Stimulated activated CD8-positive, alpha-beta memory T cell treated with anti-CD3 and anti-CD28 coated beads, Interleukin-2, amount 100 ng/mL, for 1 hour (primary cell): ENCODE measurements at places on chromosomes 11 and 22.

GRCh38 chr11:74849525-74850391, 99.1 kb downstream of the XRRA1 start:
- DNase-seq = no peak

DNA sequence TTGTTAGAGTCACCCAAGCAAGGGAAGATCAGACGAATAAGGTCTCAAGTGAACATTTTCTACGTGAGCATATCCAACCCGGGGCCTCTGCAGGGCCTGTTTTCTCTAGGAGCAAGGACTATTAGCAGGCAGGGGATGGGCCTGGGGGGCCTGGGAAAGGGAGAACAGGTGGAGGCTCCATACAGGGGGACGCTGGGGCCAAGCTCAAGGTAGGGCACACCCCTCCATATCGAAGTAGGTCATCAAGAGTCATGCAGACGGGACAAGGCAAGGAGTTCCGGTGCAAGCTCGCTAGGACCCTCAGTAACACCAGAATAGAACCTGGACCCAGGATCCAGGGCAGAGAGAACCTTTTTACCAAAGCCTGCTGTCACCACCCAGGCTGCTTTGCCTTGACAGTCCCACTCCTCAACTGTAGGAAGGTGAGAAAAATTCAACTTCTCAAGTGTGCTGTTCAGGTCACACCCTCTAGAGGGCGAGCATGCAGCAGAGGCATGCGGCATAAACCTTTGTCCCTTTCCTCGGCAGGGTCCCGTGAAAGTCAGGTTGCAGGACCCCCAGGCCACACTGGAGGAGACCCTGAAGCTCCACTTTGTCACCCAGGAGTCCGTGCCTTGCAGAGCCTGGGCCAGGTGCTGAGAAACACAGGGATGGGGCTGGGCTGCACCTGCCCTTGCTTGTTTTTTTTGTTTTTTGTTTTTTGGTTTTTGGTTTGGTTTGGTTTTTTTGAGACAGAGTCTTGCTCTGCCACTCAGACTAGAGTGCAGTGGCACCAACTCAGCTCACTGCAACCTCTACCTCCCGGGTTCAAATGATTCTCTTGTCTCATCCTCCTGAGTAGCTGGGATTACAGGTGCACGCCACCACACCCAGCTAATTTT, 8.6 kb upstream of the APOBEC3B start:
- peak; percentile 34 for DNase-seq

DNA sequence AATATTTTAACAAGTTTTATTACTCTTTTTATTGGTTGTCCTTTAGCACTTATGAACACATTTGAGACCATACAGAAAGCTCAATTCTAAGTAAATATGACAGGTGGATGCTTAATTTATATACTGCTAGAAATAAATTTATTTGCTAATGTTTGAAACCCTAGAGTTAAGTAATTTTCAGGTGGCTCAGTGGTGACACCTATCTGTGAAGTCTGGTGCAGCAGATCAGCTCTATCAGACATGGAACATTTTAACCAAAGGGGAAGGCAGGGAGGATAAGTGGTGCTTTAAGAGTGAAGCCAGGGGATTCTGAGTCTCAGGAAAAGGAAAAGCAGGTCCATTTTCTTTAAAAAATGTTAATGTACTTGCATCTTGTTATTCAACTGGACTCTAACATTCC, 175.8 kb downstream of the DSCAML1 start:
- DNase-seq = no peak

GRCh38 chr11:46457021-46457420, 65.4 kb upstream of the CHRM4 start:
- DNase-seq = no peak

- DNase-seq = no peak
Measured at GRCh38 chr11:19430346-19430745, 189.6 kb upstream of the E2F8 start.

DNA sequence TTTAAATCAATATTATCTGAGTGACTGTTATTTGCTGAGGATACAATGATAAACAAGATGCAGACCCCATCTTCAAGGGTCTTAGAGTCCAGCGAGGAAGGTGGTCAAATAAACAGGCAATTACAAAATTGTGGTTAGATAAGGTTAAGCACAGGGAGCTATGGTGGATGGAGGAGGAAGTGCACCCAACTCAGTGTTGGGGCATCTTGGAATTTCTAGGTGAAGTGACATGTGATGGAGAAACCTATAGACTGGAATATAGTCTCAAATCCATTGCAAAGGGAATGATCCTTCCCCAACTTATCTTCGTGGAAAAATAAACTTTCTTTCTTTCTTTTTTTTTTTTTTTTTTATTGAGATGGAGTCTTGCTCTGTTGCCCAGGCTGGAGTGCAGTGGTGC, 3.4 kb upstream of the PTPRJ start:
- no peak for DNase-seq

- no peak for DNase-seq
Measured at GRCh38 chr11:11243590-11244469, 109.2 kb downstream of the CSNK2A3 start.

DNA sequence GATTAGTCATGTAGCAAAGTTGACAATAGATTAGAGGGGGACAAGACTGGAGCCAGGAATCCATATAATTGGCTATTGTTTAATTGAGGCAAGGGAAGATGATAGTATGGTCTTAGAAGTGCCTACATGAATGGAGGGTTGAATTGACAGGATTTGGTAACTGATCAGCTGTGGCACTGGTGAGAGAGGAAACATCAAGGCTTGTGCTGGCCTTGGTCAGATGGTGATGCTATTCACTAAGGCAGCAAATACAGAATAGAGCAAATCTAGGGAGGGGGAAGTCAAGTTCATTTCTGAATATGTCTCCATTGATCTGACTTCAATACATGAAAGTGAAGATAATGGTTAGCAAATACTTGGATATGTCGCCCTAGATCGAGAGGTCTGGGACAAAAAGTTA, 54.3 kb upstream of the APOA1 start:
- no peak for DNase-seq

DNA sequence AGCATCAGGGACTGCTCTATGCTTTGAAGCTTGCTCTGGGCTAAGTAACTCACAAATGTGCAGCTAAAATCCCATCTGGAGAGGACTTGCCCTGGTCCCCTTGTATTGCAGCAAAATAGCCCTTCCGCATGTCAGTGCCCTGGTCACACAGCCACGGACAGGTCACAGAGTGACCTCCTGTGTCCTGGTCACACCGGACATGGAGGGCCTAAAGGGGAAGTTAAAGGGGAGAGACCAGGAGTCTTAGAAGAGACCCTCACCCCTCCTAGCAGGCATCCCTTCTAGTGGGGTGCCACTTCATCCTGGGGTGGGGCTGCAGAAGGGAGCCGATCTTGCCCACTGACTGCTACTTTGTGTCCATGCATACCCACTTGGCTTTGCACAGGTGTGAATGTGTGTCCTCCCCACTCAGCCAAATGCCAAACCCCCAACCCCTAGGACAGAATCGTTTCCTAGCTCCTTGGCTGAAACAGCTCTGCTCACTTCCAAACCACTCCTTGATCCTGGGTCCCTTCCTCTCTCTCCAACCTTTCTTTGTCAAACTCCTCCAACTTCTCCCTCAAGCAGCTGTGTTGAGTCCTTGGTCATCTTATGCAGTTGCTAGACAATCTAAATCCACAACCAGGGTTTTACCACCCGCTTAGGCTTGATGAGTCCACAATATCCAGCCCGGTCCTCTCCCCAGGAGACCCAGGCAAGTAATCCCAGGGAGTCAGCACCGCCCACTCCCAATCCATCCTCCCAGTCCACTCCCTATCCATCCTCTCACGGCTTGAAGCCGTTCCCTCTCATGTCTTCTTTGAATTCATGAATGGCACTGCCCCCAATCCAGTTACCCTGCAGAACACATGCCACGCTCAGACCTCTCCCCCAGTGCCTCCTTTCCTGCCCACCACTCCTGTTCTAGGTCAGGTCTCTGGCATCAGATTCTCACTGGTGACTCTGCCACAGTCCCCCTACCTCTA, 3.3 kb upstream of the FXYD6 start:
- no peak for DNase-seq

GRCh38 chr11:31106326-31106725, 263.2 kb downstream of the DCDC1 start:
- no peak for DNase-seq

DNA sequence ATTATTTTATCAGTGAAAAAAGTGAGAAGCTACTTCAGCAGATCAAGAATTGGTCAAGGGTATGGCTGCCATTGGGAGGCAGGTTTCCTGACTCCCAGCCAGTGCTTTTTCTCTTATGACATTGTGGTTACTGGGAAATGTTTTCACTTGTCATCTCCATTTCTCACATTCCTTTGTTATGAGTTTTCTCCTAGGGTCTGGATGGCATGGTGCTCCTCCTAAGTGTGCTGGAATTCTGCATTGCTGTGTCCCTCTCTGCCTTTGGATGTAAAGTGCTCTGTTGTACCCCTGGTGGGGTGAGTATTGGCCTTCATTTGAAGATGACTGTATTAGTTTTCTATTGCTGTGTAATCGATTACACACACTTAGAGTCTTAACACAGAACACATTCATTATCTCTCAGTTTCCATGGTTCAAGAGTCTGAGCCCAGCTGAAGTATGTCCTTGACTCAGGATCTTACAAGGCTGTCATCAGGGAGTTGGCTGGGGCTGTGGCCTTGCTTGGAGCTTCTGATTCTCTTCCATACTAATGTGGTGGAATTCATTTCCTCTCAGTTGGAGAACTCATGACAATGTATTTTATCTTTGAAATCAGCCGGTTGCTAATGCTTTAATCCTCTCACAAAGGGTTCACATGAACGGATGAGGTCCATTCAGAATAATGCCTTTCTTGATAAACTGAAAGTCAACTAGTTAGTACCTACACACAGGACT, 21.0 kb upstream of the MS4A6E start:
- DNase-seq = no peak

- DNase-seq = no peak
Measured at GRCh38 chr11:76577226-76577920, 93.2 kb downstream of the LRRC32 start.

DNA sequence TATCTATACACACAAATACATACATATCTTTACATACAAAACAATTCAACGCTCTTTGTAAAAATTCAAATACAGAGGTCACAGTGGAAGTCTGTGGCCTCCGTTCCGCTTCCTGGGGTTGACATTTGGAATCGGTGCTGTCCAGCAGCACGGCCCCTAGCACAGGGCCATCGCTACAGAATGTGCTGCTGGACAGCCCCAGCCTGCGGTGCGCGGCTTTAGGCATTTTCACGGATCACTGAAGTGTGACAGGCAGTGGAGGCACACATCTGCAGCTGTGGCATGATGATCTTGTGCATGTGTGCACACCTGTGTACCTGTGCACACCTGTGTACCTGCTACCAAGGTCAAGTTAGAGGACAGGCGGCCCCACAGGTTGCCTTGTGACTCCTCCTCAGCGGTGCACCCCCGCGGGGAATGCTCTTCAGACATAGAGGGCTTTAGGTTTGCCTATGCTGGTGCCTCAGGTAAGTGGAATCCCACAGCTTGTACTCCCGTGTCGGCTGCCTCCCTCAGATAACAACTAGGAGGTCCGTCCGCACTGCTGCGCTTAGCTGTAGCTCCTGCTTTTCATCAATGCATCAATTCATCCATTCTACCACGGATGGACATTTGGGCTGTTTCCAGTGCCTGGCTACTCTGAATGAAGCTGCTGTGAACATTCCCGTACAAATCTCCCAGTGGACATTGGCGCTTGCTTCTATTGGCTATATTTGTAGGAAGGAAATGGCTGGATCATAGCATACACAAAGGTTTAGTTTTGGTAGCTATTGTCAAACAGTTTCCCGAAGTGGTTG, 29.9 kb downstream of the GAL start:
- DNase-seq = no peak

- DNase-seq = no peak
Measured at GRCh38 chr22:16965083-16965482, 42.9 kb downstream of the GAB4 start.

DNA sequence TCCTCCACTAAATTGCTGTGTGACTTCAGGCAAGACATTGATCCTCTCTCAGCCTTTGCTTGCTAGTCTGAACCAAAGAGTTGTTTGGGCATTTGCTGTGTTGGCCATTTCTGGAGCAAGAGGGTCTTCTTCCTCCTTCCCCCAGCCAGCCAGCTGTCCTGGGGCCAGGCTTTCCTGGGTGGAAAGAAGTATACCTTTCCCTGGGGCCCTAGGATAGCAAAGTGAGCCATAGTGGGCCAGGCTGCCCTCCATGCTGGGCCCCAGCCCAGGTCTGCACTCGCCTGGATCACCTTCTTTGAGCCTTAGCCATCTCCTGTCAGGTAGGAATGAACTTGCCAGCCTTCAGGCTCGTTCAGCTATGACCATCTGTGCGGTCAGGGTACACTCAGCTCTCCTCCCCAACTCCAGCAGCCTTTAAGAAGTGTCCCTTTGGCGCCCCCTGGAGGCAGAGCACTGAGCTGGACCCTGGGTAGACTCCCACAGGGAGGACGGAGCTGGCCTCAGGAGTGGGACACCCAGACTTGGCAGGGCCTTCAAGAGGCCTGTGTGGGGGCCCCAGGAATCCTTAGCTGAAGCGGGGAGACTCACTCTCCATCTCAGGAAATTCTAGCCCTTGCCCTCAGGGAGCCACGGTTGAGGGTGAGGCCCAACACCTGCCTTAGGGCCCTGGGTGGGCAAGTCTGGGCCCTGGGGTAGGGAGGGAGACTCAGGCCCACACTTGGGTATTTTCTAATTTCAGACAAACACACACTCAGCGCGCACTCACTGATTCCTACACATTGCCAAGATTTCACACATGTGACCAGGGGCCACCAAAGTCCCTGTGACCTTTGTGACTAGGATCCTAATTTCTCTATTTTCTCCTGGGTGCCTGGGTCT, 35.6 kb upstream of the TPBGL start:
- peak; percentile 57 for DNase-seq

GRCh38 chr22:43858156-43858895, 4.0 kb downstream of the SULT4A1 start:
- no peak for DNase-seq

DNA sequence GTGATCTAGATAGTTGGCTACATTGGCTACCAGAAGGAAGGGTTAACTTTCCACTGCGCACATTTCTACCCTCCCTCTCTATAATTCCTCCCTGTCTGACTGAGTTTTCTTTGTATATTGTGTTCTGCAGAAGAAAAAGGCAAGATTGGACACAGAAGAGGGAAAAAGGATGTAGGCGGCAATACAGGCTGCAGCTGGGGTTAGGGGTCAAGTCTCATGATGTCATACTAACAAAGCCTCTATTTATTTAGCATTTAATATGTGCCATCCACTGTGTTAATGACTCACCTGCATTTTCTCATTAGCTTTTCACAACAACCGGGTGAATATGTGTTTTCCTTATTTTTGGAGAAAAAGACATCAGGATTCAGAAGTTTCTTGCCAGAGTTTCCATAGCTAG, 2.0 kb downstream of the FAM83F start:
- DNase-seq = no peak

GRCh38 chr11:68313574-68314202, 1.3 kb downstream of the LRP5 start:
- no peak for DNase-seq

GRCh38 chr11:46178513-46178912, 57.3 kb upstream of the PHF21A start:
- no peak for DNase-seq
